ENCODE measurements at places on chromosomes 1 and 21. TPM values are rescaled to one million over a fixed set of nuclear protein-coding genes. Genes with fewer than 3 reads are reported as not detected.

DNA sequence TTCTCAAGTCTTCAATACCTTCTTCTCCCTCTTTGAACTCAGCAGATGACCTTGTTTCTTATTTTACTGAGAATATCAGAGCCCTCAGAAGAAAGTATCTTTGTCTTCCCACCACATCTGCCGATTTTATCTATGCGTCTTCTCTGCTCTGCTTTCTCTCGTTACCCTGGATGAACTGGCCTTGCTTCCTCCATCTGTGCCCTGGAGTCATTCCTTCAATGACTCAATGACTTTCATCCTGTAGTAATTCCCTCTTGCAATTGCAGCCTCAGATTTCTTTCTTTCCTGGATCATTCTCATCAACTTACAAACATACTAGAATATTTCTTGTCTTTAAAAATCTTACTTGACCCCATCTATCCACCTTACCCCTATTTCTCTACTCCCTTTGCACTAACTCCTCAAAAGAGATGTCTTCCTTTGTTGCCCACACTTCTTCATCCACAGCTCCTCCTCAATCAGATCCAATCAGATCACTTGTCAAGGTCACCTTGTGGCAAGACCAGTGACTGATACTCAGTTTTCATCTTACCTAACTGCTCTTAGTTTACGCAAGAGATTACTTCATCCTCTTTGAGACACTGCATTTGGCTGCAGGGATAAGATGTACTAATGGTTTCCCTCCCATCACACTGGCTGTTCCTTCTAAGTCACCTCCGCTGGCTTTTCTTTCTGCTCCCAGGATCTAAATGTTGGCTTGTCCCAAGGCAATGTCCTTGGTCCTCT lies 8.2 kb upstream of the TGFBR3 start:
- no peaks in the 10 kb centered on the region for H3K27me3 ChIP-seq
- H3K4me3 ChIP-seq = no peak overlapping the region
- peaks cover 11% of the 10 kb centered on the region for H3K4me1 ChIP-seq
- no peaks in the 10 kb centered on the region for H3K36me3 ChIP-seq
- no peak for DNase-seq

DNA sequence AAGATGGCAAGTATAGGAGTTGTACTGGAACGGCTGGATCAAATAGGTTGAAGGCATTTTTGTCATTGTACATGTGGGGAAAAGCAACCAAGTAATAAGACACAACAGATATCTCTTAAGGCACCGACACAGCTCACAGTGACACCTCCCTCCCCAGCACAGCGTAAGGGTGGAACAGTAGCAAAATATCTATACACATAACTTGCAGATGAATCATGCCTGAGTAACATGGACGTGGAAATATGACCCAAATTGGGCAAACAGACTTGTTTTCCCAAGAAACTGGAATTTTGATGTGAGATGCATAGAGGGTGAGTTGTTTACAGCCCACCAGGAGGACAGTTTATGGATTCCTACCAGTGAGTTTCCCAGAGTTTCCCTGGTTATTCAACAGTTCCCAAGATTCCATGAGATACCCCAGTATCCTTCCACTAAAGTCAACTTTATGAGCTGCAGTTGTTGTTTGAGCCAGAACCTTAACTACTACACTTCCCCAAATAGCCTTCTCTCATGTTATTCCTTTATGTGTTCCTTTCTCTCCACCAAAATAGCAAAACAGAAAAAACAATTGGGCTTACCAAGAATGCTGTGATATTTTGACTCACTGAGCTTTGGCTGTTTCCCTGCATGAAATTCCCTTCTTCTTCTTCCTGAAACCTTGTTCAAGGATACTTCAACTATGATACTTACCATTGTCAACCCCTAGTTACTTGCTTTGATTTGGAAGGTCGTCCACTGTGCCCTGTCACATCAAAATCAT lies 7.1 kb upstream of the DR1 start:
- no peaks in the 10 kb centered on the region for H3K27me3 ChIP-seq
- H3K27ac ChIP-seq = no peak overlapping the region
- no peak overlapping the region for H3K4me3 ChIP-seq
- peaks cover 11% of the 10 kb centered on the region for H3K36me3 ChIP-seq
- H3K4me1 ChIP-seq = peaks cover 2% of the 10 kb centered on the region

DNA sequence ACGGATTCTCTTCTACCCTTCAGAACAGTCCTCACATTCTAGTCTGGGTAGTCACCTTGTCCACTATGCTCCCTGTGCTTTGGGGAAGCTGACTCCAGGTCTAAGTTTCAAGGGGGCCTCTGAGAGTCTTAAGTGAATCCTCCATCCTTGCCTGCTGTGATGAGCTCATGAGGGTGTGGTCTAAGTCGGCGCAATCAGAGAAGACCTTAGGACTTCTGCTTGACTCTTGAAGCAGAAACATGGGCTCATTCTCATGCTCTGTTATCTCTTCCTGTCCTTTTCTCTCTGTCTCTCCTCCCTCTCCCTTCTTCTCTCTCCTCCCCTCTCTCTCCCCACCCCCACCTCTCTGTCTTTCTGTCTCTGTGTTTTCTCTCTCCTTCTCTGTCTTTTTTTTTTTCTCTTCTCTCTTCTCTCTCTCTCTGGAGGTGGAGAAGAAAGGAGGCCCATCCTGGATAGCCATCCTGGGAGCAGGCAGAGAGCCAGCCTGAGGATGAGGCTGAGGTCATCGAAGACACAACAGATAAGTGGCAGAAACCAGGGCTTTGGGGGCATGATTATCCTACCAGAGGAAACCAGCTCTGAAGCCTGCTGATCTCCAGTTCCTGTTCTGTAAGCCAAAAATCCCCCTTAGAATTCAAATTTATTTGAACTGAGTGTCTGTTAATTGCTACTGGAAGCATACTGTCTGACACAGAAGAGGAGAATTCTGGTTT lies 245.6 kb downstream of the SIPA1L2 start:
- H3K27ac ChIP-seq = no peak overlapping the region
- H3K27me3 ChIP-seq = no peaks in the 10 kb centered on the region
- DNase-seq = no peak
- H3K4me3 ChIP-seq = no peak overlapping the region
- H3K36me3 ChIP-seq = no peaks in the 10 kb centered on the region
- H3K4me1 ChIP-seq = no peaks in the 10 kb centered on the region

DNA sequence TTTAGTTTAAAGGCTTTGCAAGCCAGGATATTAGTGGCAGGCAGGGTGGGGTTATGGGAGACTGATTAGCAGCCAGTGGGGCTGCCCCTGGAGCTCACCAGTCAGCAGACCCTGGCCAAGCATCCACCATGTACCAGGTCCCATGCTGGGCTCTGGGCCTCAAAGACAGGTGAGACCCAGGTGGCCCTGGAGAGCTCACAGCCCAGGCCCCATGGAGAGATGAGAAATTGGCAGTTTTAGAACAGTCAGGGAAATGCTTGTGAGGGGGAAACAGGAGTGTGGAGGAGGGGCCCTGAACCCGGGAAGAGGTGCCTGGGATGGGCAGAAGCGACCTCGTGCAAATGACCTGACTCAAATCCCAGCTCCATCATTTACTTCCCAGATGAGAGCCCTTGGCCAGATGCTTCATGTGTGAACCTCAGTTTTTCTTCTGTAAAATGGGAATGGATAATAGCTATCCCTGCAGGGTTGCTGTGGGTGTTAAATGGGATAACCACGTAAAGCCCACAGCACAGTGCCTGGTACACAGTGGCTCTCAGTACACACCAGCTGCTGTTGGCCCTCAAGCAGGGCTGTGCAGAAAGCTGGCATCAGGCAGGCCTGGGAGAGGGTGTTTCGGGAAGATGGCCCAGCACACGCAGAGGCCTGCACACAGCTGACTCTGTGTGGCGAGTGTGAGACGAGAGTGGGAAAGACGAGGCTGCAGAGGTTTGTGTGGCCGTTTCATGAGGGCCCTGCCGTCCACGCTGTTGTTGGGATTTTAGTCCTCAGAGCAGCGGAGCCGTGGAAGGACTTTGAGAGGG lies 518.5 kb downstream of the PTPRU start:
- no peak for DNase-seq
- H3K4me1 ChIP-seq = no peaks in the 10 kb centered on the region
- H3K27ac ChIP-seq = no peak overlapping the region
- H3K4me3 ChIP-seq = no peak overlapping the region
- H3K27me3 ChIP-seq = no peaks in the 10 kb centered on the region
- H3K36me3 ChIP-seq = no peaks in the 10 kb centered on the region

GRCh38 chr1:66533804-66534740 lies at the start of gene SGIP1:
SGIP1 (plus strand) TSS chr1:66534153; CDS start chr1:66534359, 206 bp downstream.
- peak within 1 kb of the TSS; percentile 10 for H3K4me3 ChIP-seq
- H3K27me3 ChIP-seq = peaks cover 21% of the 10 kb centered on the region

DNA sequence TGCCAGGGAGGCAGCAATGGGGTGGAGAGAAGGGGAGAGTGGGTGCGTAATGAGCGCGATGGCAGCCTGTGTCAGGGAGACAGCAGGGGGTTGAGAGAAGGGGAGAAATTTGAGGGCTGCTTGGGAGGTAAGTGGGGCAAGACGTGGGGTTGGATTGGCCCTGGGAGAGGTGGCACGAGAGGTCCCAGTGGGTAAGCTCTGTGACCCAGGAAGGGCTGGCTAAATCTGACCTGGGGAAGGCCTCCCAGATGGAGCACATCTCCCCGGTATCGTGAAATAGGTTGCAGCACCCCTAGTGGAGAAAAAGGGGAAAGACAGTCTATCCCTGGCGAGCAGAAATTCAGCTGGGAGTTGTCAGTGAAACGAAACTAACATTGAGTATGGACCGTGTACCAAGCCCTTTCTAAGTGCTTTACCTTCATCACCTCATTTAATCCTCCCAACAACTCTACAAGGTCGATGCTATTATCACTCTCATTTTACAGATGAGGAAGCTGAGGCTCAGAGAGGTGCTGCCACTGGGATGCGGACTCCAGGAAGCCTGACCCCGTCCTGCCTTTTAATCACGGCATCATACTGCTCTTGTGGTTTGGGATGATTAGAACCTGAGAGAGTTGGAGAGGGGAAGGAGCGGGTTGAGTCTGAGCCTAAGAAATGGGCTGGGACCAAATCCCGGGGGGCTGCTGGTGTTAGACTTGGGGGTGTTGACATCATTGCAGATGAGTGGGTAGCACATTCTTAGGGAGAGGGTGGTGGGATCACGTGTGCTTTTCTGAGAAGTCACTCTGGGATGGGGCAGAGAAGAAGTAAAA lies 56.6 kb upstream of the RPL11 start:
- peak overlapping the region; percentile 62 for H3K4me3 ChIP-seq
- peak overlapping the region; percentile 34 for H3K27ac ChIP-seq
- H3K4me1 ChIP-seq = peaks cover 25% of the 10 kb centered on the region
- H3K27me3 ChIP-seq = no peaks in the 10 kb centered on the region
- H3K36me3 ChIP-seq = peaks cover 4% of the 10 kb centered on the region

DNA sequence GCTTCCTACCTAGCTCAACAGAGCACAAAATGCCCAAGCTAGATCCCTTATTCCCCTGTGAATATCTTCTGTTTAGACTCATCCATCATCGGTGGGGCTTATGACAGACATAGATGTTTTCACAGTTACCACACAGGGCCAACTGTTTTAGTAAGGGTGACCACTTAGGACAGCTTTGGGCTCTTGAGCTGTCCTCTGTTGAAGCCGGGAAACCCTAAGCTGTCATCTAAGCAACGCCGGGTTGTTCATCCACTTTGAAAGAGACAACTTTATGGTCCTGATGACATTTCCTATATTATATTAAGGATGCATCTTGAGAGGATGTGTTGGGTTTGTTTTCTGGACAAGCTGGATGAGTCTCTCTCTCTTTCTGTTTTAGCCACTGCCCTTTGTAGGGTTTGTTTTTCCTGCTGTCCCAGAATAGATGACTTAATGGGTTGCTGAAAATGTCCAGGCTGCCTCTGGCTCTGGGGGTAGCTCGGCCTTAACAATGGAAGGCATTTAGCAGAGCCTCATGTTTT lies 110.5 kb upstream of the UBE2U start:
- H3K4me1 ChIP-seq = no peaks in the 10 kb centered on the region
- no peaks in the 10 kb centered on the region for H3K36me3 ChIP-seq
- H3K27me3 ChIP-seq = no peaks in the 10 kb centered on the region
- H3K27ac ChIP-seq = no peak overlapping the region

DNA sequence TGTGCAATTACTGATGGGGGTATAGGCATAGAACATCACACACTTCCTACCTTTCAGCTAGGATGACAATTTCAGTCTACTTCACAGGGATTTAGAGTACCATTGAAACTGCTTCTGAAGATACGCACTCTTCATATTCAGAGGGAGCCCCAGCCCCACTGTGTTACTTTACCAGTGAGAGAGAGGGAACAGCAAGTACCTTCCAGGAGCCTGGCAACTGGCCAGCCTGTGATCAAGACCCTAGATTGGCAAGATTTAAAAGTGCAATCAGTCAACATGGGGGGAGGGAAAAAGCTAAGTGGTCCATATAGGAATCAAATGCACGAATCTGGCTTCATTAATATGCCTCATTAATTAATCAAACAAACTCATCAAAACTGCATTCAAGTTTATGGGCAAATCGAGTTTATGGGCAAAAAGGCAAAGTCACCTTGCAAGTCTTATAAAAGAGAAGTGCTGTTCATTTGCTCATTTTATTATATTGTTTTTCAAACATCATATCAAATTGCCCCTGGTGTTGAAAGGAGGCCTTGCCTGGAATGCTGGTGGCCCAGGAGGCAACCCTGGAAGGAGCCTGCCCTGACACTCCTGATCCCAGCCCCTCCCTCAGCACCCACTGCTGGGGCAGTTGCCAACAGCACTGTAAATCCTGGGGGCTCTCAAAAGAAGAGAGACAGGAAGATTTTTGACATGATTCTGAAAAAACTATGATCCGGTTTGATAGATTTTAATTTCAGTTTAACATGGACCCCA lies 184.9 kb upstream of the DPT start:
- H3K27ac ChIP-seq = no peak overlapping the region
- no peak overlapping the region for H3K4me3 ChIP-seq
- no peak for DNase-seq
- H3K4me1 ChIP-seq = no peaks in the 10 kb centered on the region
- no peaks in the 10 kb centered on the region for H3K36me3 ChIP-seq

- no peaks in the 10 kb centered on the region for H3K27me3 ChIP-seq
- peak; percentile 62 for DNase-seq
- H3K27ac ChIP-seq = peak overlapping the region; percentile 87
- H3K4me3 ChIP-seq = peak overlapping the region; percentile 87
- H3K4me1 ChIP-seq = peaks cover 73% of the 10 kb centered on the region
Measured at GRCh38 chr1:1889847-1890505, 911 bp downstream of the GNB1 start.

- H3K4me1 ChIP-seq = no peaks in the 10 kb centered on the region
- H3K36me3 ChIP-seq = no peaks in the 10 kb centered on the region
- H3K27me3 ChIP-seq = no peaks in the 10 kb centered on the region
- no peak overlapping the region for H3K4me3 ChIP-seq
- no peak overlapping the region for H3K27ac ChIP-seq
Measured at GRCh38 chr1:209866201-209866600, 38.4 kb downstream of the UTP25 start.

- H3K27ac ChIP-seq = no peak overlapping the region
- DNase-seq = no peak
- H3K27me3 ChIP-seq = no peaks in the 10 kb centered on the region
- H3K36me3 ChIP-seq = no peaks in the 10 kb centered on the region
- no peak overlapping the region for H3K4me3 ChIP-seq
- peaks cover 8% of the 10 kb centered on the region for H3K4me1 ChIP-seq
Measured at GRCh38 chr21:34593423-34593822, 21.5 kb downstream of the RCAN1 start.

Gene PTPRU
- 0.13 TPM for total RNA-seq

Gene RNU5D-1
- total RNA-seq = not detected

Gene KCNC4
- 15.0 TPM for total RNA-seq

All from T-cell (primary cell).